Aorta (tissue), 5 donors: ENCODE measurements at places on chromosomes 12 and 14.

DNA sequence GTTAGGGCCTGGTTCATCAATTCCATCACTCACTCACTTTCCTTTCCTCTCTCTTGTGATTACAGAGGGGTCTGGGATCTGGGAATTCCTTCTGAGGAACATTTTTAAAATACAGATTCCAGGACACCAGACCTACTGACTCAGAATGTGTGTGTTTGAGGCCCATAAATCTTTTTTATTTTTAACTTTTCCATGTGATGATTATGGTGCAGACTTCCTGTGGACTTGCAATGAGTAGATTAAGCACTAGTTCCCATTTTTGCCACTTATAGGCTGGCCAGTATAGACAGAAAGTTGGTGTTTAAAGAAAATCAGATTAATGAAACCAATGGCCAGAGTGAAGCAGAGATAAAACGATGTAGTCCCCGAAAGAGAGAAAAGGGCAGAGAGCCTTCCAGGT is 28.1 kb downstream of the SLC41A2 start:
- DNase-seq, result no peak

- DNase-seq, result no peak
Measured at GRCh38 chr14:96512602-96513397, 10.6 kb downstream of the PAPOLA start.

DNA sequence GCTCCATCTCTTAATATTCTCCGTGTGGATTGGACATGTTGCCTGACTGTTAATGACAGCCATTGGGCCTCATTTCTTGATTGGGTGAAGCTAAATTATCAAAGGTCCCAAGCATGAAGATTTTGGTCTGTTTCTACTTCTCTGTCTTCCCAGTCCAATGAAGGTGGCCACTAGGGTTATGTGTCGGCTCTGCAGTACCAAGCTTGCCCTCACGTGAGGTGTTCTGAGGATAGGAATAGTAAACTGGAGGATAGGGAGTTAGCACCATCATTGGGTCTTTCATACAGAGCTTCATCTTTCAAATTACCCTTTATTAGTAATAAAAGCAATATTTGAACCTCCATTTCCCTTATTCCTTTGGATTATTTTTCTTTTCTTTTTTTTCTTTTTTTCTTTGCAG is 21.9 kb upstream of the BICD1 start:
- DNase-seq, result no peak

DNA sequence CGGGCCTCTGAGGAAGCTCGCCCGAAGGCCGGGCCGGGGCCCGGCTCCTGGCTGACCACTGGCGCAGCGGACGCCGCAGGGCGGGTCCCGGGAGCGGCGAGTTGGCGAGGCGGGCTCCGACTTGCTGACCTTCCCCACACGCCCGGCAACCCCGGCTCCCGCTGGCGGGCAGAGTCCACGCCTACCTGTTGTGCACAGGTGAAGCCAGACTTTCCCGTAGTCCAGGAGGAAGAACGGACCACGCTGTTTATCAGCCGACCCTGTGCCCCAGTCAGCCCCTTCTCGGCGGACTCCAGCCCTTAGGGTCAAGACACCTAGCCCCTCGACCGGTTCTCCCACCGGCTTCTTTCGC is 407 bp downstream of the HEATR5A start:
- peak; percentile 89 for DNase-seq

DNA sequence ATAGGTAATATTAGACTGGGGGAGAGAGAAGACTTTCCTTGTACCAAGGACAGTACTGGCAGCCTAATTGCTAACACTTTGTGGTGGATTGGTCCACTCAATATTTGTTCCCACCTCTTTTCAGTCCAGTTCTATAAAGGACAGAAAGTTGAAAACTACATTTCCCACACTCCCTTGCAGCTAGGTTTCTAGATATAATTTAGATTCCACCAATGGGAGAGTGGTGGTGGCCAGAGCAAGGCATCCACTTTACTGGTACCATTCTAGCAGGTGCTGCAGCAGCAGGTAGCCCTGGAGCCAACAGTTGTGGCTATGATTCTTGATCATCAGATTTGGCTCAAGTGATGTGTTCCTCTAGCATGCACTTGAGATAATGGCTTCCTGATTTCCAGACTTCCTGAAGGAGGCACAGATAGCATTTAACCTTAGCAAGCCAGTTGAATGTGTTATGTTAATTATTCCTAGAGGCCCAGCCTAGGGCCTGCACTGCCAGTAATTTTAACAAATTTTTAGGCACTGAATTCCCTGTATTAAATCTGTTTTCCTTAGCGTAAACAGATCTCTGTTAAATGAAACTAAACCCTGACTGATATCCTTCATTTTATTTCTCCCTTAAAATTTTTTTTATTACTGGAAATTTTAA is 24.4 kb downstream of the SLC38A1 start:
- DNase-seq, result no peak

- DNase-seq, result no peak
Measured at GRCh38 chr14:52059649-52060048, 9.2 kb downstream of the NID2 start.

DNA sequence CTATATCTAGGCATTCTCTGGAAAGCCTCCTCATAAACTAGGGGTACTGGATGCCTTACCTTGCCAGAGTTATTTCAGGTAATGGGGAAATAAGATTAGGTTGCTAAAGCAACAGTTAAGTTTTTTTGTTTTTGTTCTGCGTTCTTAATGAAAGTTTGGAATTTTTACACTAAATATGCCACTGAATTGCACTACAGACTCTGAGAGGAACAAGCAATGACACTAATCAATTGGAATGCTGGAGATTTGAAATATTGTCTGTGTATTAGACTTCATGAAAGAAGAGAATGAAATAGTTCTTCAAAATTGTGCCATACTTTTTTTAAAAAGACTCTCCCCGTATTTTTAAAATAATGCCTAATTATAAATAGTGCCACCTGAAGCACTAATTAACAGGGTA is 287.8 kb downstream of the NAV3 start:
- no peak for DNase-seq

GRCh38 chr12:79298506-79298905 is 392.3 kb downstream of the PAWR start:
- no peak for DNase-seq

- no peak for DNase-seq
Measured at GRCh38 chr14:29749327-29749726, 178.3 kb downstream of the PRKD1 start.

DNA sequence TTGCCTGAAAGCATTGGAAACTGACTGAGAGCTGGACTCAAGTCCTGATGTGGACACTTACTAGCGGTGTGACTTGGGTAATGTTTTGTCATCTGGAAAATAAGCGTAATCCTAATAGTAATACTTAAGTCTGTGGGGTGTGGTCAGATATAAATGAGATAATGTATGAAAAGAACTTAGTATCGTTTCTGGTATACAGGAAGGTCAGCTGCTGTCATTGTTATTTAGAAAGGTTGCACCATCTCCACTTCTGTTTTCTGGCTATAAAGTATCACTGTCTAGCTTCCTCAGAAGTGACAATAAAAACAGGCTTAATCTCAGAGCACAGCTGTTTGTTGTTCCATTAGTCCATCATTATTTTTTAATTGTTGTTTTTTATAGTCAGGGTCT is 34.1 kb upstream of the TUBA1C start:
- no peak for DNase-seq

DNA sequence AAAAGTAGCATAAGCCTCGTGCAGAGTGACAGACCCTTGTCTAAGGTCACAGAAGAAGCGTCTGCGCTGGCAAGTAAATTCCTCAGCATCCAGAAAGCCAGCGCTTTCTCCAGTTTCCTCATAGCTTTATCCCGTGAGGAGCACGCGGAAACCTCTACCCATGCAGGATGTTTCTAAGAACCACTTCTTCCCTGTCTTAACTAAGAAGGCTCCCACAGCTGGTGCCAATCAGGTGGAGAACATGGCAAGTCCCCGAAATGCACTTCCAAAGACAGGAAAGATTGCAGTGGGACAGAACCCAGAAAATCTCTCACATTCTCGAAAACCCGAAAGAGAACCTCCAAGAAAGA is 968 bp upstream of the ARID4A start:
- DNase-seq, result peak; percentile 67

DNA sequence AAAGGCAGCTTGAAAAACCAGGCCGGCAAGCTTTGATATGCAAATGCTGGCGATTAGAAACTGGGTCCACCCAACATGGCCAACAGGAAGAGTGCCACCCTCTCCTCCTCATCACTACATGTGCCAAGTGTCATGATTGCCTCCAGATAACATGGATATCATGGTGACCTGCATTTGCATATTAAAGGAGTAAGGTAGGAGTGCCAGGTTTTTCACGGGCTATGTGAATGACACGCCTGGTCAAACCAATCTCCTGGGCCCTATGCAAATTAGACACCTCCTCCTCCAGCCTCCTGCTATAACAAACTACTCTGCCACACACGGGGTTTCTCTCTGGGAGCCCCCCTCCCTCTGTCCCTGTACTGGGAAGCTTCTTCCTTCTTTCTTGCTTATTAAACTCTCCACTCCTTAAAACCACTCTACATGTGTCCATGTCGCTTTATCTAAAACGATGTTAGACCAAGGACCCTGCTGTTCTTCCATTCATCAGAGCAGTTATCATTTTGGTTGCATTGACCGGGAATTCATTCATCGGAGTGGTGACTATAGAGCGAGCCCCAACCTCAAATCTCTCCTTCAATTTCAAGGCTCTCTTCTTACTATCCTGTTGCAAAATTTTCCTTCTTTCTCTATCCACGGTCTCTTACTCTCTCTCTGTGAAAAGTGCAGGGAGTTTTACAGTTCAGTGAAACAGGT is 27.5 kb downstream of the APOBEC1 start:
- no peak for DNase-seq

GRCh38 chr14:104926619-104927431 is 2.1 kb downstream of the PLD4 start:
- peak; percentile 73 for DNase-seq

- no peak for DNase-seq
Measured at GRCh38 chr12:60872850-60873713, 1277.3 kb downstream of the SLC16A7 start.

GRCh38 chr12:54172168-54172567 is 16.6 kb downstream of the SMUG1 start:
- DNase-seq, result no peak

DNA sequence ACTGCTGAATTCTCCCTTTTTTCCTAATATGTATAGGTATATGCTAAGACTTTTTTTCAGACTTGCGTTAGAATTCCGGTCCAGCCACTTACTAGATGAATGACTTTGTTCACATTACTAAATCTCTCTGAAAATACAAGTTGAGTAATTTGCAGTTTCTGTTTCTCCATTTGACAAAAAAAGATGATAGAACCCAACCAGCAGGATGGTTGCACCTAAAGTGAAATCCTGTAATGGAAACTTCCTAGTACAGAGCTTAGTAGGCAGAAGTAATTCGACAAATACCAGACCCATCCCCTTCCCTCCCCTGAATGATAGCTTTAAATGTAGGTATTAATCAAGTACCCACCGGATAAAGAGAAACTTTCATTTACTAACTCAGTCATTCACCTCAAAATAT is 113.6 kb upstream of the RAP1B start:
- no peak for DNase-seq
